ENCODE measurements at places on chromosomes 2 and 18.

DNA sequence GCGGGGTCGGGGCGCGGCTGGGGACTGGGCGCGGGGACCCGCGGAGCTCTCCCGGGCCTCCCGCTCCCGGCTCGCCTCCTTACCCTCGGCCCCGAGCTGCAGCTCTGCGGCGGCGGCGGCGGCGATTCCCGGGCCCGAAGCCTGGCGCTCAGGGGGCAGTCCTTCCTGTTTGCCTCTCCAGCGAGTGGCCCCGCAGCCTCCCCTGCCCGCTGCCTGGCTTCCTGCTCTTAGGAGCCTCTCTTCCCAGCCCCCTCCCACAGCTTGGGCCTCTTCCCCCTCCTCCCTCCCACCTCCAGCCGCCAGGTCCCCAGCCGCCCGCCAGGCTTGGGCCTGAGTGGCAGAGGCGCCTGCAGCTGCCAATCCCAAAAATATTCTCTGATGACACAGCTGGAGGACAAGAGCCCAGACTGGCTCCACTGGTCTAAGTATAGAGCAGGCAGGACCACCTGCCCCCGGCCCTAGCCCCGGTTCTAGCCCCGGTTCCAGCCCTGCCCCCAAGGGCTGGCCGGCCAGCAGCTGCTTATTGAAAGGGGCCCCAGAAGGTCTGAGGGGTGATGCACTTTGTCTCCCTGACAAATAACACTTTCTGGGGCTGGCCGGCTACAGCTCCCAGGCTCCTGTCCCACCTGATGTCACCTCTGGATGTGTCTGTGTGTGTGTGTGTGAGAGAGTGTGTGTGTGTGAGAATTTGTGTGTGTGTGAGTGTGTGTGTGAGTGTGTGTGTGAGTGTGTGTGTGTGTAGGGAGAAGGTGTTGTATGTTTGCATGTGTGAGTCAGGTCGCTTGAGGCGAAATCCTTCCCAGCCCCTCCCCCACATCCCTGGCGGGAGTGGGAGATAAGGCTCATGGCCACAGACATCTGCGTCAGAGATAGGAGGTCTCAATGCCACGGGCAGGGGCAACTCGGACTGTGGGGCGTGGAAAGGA is at the start of gene OBSL1:
OBSL1 (minus strand) TSS at position 229 of the 926 bp plus-strand sequence. CDS start 307 bp downstream, outside the sequence.
- peak; percentile 48 for DNase-seq

DNA sequence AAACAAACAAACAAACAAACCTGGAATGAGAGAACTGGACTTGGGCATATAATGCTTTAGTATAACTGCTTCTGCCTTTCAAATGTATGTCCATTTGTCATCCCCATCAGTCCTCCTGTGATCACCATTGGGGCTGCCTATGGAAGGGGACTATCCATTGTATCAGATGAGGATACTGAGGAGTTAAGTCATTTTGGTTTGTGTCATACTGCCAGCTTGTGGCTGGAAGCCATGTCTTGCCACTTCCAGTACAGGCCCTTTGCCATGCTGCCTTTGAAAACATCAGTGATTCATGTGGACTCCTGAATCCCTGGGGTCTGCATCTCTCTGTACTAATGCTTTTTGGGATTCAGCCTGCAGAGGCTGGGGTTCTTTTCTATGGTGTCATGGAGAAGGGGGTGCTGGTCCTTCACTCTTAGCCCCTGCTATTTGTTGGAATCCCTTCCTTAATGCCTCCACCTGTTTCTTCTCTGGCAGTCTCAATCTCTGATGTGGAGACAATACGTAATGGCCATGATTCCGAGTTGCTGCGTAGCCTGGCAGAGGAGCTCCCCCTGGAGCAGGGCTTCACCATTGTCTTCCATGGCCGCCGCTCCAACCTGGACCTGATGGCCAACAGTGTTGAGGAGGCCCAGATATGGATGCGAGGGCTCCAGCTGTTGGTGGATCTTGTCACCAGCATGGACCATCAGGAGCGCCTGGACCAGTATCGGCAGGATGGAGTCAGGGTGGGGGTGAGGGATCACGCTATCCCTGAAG is 10.6 kb downstream of the PLCD4 start:
- no peak for DNase-seq

- DNase-seq: no peak
These were observed 48.1 kb upstream of the TBC1D8 start for GRCh38 chr2:101199251-101199791.

GRCh38 chr2:177538323-177538722 is 145.8 kb downstream of the AGPS start:
- DNase-seq: no peak

- DNase-seq: no peak
These were observed 83.2 kb downstream of the BCL2 start for GRCh38 chr18:63236406-63236805.

GRCh38 chr2:47054036-47054555 is 101.0 kb downstream of the STPG4 start:
- DNase-seq: no peak

DNA sequence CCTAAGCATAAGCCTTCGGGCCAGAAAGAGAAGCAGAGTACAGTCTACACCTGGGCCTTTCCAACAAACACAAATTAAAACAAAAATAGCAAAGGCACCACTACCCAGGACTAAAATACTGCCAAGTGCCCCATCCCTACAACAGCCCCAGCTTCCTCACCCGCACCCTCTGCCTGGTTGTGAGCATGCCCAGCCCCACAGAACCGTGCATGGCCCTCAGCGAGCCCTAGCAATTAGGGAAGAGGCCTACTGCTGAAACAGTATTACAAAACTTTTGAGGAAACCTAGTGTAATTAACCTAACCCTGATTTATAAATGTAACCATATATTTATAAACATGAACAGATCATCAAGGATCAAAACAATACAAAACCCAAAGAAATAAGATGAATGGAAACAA is 44.2 kb downstream of the FARSB start:
- DNase-seq: no peak

DNA sequence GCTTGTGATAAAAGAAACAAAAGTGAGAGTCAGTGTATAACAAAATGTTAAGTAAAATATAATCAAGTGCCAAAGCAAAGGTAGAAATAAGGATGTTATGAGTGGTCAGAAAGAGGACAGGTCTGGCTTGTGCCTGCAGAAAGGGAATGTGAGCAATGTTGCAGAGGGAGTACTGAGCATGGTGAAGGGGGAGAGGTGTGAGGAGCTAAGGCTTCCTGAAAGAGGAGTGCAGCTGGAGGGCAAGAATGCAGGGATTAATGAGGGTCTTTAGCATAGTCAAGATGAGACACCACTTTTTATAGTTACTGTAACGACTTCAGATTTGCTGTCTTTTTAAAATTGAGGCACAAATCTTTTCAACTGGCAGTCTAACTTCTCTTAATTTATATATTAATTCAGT is 22.0 kb upstream of the FIGN start:
- DNase-seq: no peak

DNA sequence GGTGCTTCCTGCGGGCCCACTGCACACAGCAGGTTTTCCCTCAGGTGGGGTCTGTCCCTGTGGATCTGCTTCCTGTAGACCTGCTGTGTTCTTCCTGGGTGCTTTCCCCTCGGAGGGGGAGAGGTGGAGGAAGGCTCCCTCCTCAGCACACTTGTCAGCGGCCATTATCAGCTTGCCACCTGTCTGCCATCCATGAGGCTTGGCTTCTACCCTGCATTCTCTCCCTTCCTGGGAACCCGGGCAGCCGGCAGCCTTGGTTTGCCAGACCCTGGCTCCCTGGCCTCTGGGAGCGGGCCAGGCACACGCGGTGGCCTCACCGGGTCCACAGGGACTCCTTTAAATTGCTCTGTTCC is 58.5 kb downstream of the INPP5D start:
- no peak for DNase-seq

GRCh38 chr2:167509586-167509985 is 621.3 kb downstream of the XIRP2 start:
- no peak for DNase-seq

GRCh38 chr2:54632733-54633692 is 90.4 kb upstream of the EML6 start:
- DNase-seq: no peak

DNA sequence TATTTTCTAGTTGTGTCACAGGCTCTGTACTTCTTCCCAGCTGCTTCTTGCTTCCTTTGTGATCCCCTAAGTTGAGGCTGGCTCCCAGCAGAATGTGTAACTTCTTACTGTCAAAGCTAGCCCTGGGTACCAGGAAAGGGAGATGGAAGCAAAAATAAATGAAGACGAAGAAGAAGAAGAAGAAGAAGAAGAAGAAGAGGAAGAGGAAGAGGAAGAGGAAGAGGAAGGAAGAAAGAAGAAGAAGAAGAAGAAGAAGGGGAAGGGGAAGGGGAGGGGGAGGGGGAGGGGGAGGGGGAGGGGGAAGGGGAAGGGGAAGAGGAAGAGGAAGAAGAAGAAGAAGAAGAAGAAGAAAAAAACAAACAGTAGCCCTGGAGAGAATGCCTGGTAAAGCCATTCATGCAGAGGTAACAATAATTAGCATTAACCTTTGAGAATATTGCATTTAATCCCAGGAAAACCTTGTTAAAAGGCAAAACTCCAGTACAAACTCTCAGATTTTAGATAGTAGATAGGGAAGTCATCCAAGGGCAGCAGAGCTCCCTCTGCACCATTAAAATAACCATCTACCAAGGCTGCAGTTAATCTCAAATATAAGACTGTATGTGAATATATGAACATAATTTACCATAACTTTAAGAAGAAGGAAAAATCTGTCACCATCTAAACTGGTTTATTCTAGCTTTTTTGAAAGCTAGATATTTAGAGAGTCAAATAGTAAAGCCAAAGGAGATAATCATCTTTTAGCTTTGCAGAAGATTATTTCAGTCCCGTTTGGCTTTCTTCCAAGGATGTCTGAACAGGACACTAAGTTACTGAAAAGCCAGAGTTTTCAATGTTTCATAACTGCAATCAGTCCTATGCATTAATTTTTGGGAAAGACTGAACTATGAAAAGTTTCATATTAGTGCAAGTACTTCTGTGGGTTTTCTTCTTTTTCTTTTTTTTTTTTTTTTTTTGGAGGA is 44.3 kb upstream of the FBXO11 start:
- DNase-seq: no peak

DNA sequence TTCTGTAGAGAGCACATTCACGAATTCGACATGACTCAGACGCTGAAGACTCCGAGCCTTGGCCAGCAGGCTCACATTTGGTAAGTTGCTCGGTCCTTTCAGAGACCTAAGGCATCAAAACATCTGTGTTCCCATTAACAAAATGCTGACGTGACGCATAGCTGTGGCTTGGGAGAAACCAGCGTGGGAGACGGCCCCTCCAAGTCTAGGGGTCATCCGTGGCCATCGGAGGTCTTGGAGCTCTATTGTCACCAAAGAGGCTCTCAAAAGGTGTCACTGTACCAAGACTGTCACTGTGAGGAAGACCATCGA is 14.9 kb downstream of the FBLN7 start:
- no peak for DNase-seq

- no peak for DNase-seq
These were observed 264.6 kb upstream of the STON1 start for GRCh38 chr2:48265169-48266030.

DNA sequence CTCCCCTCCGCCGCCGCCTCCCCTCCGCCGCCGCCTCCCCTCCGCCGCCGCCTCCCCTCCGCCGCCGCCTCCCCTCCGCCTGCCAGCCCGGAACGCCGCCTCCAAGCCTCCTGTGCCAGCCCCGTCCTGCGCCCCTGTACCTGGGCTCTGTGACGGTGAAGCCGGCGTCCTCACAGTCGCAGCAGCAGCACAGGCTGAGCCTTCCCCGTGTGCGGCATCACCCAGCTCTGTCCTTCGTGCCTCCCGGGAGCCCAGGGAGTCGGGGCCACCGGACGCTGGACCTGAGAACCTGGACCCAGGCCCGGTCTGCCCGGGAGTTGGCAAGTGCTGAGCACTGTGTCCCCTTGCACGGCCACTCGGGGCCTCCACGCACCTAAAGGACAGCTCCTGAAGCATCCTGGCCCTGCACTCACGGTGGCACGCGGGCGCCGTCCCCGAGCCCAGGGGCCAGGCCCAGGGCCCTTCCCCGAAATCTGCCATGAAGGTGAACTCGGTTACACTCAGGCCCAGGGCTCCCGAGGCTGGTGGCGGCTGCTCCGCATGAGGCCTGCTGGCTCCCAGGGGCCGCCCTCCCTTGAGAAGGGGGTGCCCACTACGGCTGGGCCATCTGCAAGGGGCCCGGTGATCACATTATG is 32.9 kb downstream of the RTP5 start:
- no peak for DNase-seq

DNA sequence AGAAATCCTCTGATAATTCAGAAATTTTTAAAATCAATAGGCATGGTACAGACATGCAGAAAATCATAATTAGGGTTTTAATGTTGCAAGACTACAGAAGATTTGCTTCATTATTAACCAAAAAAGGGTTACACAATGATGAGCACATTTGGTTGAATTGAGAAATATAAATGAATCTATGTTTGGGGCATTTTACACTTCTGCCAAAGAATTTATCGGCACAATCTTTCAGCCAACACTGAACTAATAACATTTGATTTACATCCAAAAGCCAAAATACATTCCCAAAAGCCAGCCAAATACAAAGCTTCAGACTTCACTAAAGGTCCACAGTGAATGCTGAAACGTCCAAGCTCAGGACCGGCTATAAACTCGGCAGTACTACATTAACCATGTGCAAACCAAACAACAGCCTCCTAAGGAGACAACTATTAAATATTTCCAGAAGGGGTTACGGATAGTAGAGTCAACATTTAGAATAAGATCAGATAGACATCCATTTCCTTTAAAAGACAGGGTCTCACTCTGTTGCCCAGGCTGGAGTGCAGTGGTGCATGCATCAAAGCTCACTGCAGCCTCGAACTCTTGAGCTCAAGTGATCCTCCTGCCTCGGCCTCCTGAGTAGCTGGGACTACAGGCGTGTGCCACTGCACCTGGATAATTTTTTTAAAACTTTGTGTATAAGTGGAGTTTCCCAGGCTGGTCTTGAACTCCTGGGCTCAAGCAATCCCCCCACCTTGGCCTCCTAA is 29.4 kb downstream of the SPRED2 start:
- no peak for DNase-seq

- DNase-seq: no peak
These were observed 51.4 kb downstream of the KCNF1 start for GRCh38 chr2:10963155-10963554.

DNA sequence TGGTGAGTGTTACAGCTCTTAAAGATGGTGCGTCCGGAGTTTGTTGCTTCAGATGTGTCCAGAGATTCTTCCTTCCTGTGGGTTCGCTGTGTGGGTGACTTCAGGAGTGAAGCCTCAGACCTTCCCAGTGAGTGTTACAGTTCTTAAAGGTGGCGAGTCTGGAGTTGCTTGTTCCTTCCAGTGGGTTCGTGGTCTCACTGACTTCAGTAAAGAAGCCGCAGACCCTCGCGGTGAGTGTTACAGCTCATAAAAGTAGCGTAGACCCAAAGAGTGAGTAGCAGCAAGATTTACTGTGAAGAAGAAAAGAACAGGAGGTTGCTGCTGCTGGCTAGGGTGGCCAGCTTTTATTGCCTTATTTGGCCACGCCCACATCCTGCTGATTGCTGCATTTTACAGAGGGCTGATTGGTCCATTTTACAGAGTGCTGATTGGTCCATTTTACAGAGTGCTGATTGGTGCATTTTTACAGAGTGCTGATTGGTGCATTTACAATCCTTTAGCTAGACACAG is 34.0 kb upstream of the SPTBN1 start:
- DNase-seq: no peak

Data from amygdala (tissue), 56 donors.